ENCODE measurements at places on chromosomes 16 and 17. TPM values are rescaled to one million over a fixed set of nuclear protein-coding genes. Genes with fewer than 3 reads are reported as not detected.

- DNase-seq: no peak
These were observed 4.4 kb downstream of the DLG4 start for GRCh38 chr17:7215136-7215638.

- DNase-seq: no peak
These were observed 3.0 kb upstream of the BAHCC1 start for GRCh38 chr17:81391936-81392908.

- DNase-seq: no peak
These were observed 265.6 kb downstream of the CDH13 start for GRCh38 chr16:82892324-82892723.

DNA sequence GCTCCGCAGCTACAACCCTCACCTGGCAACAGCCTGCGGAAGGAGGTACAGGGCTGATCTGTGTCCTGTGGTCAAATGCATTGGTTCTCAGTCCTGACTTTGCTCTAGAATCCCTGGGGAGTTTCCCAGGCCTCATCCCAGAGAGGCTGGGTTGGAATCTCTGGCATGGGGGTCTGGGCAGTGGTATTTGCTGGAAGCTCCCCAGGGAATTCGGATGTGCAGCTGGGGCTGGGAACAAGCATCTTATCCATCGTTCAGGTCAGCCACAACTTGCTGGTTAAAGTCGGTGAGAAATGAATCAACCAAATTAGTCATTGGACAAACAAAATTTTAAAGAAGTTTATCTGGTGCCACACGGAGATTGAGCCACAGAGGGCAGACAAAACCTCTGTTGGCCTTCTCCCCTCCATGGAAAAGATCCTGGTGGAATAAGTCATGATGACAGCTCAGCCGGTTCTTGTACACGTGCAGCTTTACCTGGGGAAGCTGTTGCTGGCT, 231.2 kb downstream of the FOXL1 start:
- DNase-seq: no peak

GRCh38 chr17:68623811-68624210, 22.6 kb upstream of the FAM20A start:
- DNase-seq: no peak

The FBXO39 gene
- 0.81 TPM for total RNA-seq

The C17orf107 gene
- 18.3 TPM for total RNA-seq

The DYNLL2 gene
- 14.5 TPM for total RNA-seq

All from hematopoietic multipotent progenitor cell (in vitro differentiated cells).